ENCODE measurements at places on chromosomes 6 and 20.

DNA sequence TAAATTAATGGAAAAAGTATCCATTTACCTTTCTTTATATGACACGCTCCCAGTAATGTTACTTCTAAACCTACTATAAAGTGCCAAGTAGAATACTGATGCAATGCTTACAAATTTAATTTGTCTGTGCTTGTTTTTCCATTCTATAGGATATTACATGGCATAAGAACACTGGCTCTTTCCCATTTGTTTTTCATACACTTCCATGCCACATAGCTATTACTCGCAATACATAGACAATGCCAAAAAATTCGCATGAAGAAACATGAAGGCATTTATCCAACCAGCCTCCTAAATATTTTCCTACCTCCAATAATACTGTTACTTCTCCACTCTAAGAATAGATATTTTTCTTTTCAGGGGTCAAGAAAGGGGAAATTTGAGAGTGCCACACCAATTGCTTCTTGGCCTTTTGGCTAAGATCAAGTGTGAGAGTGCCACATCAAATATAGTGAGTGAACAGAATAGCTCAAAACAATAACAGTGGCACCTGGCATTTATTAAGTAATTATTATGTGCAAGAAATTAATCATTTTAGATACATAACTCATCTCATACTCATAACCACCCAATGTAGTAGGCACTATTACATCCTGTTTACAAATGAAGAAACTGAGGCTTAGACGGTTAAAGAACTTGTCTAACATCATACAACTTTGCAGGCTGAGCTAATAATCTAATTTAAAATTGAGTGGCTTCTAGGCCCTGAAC is 845 bp upstream of the DST start:
- DNase-seq: no peak

DNA sequence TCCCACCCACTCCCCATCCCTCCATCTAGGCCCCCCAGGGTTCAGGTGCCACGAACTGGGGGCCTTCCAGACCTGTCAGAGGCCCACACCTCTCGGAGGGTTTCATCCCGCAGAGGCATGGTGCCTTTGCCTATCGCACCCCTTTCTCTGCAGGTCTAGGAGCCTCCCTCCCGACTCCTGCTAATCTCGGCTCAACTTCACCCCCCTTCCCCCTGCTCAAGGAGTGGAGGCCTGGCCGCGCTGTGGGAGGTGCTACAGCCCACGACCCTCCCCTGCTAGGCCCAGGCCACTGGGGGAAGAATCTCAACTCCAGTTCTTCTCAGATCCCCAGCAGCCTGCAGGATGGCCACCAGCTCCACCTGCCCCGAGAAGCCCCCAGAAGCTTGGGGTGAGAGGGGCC is at the start of gene TULP1:
Gene TULP1, minus strand, starts transcription at position 157 of the 400 bp plus-strand sequence. Its CDS starts 38 bp downstream, at position 119.
- DNase-seq: no peak

GRCh38 chr20:24109008-24109407 is 120.4 kb upstream of the GGTLC1 start:
- DNase-seq: no peak

DNA sequence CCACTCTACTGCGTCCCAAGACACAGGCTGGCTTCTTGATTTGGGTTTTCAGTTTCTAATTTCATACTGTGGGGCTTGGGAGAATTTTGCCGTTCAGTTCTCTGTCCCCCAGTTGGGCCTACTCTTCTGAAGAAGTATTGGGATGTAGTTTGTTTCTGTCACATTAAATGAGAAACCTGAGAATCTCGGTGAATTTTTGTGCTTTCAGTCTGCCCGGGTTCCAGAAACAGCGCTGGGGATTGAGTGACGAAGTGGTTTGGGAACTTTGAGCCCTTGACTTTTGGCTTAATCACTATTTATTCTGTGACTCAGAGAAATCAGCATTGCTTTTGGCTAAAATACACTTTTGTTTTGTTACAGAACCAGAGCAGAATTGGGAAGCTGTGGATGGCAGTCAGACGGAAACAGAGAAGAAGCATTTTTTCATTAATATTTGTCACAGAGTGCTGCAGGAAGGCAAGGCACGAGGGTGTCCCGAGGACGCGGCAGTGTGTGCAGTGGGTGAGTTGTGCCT is 74.0 kb downstream of the IGF2R start:
- DNase-seq: peak; percentile 79

- DNase-seq: peak; percentile 99
Measured at GRCh38 chr6:14001329-14002012, 76.7 kb downstream of the RNF182 start.

DNA sequence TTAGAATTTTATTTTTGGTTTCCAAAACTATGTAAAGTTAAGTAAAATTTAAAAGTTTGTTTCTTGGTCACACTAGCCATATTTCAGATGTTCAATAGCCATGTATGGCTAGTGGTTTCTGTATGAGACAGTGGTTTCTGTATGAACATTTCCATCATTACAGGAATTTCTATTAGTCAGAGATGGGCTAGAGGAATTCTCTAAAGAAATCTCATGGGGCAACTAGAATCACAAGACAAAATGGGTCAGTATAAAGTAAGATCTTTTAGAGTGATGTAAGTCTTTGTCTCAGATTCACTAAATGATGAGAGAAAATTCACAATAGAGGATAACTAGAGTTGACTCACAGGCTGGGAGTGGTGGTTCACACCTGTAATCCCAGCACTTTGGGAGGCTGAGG is 149.0 kb downstream of the FUT9 start:
- no peak for DNase-seq

DNA sequence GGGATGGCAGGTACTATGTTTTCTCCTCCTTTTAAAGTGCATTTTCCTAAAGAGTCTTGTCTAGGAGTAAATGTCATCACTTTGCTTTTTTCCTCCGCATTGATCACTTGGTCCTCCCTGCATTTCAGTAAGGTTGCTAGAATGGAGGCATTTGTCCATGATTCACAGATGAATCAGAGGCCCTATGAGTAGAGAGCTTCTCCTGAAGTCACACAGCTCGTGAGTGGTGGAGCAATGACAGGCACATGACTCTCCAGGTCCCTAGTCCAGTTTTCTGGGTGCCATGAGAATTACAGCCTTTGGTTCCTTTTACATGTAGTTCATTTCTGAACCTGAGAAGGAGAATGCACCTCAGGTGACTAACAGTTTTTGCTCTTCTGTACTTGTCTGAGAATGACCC is 50.5 kb downstream of the HLA-A start:
- DNase-seq: peak; percentile 65

DNA sequence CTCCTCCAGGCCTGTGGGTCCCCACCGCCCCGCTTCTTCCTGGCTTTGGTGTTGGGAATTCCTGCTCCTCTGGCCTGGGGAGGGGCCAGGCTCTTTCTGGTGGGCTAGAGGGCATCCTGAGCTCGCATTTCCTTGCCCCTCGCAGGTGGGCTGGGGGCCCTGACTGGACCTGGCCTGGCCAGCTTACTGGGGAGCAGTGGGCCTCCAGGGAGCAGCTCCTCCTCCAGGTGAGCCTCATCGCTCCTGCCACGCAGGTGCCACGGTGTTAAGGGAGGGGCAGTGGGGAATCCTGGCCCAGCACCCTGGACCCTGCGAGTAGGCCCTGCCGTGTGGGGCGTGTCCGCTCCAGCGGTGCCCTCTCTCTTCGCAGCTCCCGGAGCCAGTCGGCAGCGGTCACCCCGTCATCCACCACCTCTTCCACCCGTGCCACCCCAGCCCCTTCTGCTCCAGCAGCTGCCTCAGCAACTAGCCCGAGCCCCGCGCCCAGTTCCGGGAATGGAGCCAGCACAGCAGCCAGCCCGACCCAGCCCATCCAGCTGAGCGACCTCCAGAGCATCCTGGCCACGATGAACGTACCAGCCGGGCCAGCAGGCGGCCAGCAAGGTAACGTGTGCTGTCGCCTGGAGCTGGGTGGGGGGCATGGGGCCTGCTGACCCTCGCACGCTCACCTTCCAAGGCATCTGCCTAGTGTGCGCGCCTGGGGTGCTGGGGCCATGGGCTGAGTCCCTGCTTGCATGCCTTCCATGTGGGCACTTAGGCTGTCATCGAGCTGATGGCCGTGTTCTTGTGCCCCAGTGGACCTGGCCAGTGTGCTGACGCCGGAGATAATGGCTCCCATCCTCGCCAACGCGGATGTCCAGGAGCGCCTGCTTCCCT is 4.7 kb downstream of the ADRM1 start:
- no peak for DNase-seq

Data from stromal cell of bone marrow (primary cell).